ENCODE measurements at places on chromosomes 11 and 22.

DNA sequence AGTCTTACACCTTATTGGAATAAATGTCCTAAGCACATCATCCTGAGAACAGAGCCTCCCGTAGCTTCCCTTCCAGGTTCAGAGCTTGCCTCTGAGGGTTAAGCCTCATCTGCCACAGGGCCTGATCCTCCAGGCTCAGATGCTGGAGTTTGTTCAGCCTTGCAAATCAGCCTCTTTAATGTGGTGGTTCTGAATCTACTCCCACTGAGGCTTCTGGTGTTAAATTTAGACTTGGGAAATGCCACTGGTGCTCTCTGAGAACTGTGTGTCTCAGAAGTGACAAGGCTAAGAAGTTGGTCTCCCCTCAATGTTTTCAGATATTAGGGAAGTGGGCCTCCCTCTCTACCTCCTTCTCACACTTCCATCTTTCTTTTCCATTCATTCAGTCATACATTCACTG lies 68.7 kb downstream of the CCDC81 start:
- no peak for DNase-seq

DNA sequence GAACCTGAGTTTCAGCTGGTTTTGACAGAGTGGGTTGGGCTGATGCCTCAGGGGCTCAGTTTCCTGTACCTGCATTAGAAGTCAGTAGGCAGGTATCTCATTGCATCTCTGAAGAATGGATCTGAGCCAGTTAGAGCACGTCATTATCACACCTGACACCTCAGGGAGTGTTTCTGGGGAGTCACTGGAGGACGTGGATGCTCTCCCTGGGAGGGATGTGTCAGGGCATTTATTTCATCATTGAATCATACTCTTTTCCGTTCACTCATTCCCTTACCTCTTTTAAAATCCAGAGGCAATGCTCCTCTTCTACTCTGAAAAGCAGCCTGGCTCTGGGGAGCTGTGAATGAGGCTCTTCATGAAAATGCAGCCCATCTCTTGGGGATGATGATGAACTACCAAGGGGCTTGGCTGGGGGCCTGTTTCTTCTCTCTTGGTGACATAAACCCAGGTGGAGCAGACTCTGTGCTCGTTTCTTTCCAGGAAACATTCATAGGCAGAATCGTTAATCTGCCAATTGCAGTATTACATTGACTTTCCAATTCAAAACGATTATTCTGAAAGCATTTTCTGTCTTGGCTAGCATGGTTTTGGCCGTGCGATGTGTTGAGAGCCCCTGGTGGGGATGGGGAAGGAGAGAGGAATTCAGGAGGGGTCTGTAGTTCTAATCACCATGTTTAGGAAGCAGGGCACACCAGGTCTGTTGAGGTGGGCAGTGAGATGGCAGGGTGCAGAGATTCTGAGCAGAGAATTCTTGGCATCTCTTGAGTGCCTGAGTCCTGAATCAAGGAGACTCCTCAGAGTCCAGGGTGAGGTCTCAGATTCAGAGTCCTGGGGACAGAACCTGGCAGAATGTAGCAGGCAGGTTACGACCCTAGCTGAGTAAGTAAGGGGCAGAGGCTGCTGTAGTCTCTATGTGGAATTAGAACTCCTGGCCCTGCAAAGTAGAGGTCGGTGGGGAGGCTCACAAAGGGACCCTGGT lies 12.6 kb downstream of the PARVA start:
- DNase-seq, result no peak

GRCh38 chr11:16326679-16327297 lies 29.6 kb downstream of the SOX6 start:
- no peak for DNase-seq

GRCh38 chr11:34105079-34105956 lies at the start of gene NAT10:
NAT10 (plus strand) TSS chr11:34105629; CDS start chr11:34108226, 2,597 bp downstream.
- DNase-seq, result peak; percentile 98

DNA sequence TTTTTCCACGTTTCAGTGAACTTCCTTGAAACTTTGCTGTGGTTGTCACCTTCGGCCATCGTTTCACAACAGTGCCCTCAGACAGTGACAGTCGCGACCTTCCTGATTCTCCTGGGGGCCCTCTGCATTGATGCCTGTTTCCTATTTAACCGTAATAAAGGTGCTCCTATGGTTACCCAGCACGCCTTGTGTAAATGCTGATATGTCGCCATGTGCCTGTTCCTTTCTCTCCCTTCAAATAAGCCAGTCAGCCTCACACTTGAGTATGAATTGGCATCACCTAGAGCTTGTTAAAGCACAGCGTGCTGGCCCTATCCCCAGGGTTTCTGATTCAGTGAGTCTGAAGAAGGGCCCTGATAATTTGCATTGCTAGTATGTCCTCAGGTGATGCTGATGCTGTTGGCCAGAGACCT lies 104.8 kb downstream of the MICAL2 start:
- DNase-seq, result peak; percentile 91

DNA sequence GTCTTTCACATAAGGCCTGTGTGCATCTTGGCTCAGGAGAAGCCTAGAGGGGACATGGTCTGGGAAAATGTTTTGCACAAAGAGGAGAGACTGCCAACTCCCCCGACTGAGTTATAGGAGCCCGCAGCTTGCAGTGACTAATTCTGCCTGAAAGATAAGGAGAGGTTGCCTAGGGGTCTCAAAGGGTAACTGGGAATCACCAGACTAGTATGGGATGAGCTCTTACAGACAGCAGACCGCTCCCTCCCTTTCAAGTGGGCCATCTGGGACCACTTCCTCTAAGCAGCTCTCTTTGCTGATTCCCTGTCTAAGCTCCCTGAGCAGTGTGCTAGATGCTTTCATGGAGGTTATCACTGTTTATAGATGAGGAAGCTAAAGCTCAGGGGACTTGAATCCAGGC lies 105.1 kb downstream of the TENM4 start:
- no peak for DNase-seq

- no peak for DNase-seq
Observed at GRCh38 chr11:92675303-92675702, 294.1 kb upstream of the MTNR1B start.

GRCh38 chr11:80783561-80783960 lies 1342.7 kb upstream of the TENM4 start:
- DNase-seq, result no peak

- no peak for DNase-seq
Observed at GRCh38 chr11:77122576-77123212, 5.4 kb upstream of the MYO7A start.

- DNase-seq, result no peak
Observed at GRCh38 chr11:68892576-68892975, 11.1 kb downstream of the MRPL21 start.

GRCh38 chr11:58905721-58906547 lies 33.4 kb upstream of the GLYATL1 start:
- peak; percentile 94 for DNase-seq

- DNase-seq, result peak; percentile 72
Observed at GRCh38 chr11:44989831-44990566, 39.3 kb upstream of the TP53I11 start.

DNA sequence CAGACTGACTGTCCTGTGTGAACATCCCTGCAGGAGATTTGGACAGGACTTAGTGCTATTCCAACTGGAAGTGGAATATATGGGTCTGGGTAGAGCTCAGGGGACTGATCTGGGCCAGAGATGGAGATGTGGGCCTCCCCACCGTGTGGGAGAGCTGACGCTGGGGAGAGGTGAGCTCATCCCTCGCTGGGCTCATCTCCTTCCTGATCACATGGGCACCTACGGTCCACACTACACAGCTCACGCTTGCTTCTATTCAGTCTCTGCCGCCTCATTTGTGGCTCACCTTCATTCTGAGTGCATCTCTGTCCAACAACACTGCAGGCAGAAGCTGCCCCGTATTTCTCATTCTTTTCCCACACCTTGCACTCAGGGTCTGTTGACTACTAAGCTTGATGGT lies 16.6 kb upstream of the RAB1B start:
- no peak for DNase-seq

GRCh38 chr11:6646071-6646470 lies 9.5 kb downstream of the DCHS1 start:
- DNase-seq, result no peak

DNA sequence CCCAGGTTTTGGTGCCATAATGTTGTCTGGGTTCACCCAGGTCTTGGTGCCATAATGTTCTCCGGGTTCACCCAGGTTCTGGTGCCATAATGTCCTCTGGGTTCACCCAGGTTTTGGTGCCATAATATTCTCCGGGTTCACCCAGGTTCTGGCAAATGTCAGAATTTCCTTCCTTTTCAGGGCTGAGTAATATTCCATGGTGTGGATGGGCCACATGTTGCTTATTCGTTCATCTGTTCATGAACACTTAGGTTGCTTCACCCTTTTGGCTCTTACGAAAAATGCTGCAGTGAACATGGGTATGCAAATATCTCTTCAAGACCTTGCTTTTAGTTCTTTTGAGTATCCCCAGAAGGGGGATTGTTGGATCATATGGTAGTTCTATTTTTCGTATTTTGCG lies 15.1 kb upstream of the GRAMD4 start:
- DNase-seq, result no peak

DNA sequence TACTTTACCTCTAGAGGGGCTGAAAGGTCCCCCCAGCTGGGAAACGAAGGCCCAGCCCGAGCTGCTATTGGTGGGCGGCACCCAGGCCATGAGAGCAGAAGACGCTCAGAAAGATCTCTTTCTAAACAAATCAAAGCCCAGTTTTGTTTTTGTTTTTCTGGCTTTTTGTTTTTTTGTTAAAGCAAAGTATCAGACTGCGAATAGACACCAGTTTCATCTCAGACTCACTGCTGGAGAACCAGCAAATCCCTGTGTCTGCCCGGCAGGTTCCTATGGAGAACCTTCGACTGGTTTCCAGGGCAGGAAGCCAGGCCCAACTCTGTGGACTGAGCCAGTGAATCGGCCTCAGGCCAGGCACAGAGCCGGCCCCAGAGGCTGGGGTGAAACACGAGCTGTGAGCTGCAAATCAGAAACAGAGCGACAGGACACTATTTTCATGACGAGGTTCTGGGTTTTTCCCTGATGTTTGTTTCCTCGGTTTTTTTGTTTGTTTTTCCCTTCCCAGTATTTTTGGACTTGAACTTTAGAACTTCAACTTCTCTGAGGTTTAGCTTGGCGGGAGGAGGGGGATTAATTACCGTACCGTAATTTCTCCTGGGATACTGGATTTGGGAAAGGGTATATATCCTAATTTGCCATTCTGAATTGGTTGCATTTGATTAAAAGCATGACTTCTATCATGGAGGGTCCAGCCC lies 16.0 kb upstream of the B4GALNT4 start:
- no peak for DNase-seq

DNA sequence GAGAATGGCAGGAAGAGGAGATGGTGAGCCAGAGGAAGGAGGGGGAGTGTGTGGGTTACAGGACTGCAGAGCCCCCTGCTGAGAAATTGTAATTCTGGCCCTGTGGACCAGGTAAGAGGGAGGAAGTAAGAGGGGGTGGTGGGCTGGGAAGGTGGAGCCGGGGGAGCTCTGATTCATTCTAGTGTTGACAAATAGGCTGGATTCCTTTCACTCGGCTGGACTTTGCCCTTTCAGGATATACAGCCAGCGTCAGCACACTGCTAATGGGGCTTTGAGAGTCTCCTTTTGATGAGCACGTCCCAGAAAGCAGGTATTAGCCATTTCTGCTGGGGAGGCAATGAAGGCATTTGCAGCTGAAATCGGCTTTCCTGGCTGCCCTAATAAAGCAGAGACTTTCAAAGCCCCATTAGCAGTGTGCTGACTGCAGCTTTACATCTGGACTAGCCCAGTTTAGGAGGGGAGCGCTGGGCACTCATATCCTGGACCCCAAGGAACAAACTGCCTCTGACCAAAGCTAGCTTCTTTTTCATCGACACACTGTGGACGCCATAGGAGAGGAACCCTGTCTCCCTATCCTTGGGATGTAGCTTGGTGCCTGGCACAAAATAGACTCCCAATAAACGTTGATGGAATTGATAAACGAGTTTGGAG lies 44.8 kb upstream of the CADM1 start:
- DNase-seq, result peak; percentile 63

GRCh38 chr11:71490731-71491390 lies 36.2 kb upstream of the KRTAP5-7 start:
- DNase-seq, result no peak

- DNase-seq, result no peak
Observed at GRCh38 chr22:27686534-27686933, 115.0 kb downstream of the MN1 start.

DNA sequence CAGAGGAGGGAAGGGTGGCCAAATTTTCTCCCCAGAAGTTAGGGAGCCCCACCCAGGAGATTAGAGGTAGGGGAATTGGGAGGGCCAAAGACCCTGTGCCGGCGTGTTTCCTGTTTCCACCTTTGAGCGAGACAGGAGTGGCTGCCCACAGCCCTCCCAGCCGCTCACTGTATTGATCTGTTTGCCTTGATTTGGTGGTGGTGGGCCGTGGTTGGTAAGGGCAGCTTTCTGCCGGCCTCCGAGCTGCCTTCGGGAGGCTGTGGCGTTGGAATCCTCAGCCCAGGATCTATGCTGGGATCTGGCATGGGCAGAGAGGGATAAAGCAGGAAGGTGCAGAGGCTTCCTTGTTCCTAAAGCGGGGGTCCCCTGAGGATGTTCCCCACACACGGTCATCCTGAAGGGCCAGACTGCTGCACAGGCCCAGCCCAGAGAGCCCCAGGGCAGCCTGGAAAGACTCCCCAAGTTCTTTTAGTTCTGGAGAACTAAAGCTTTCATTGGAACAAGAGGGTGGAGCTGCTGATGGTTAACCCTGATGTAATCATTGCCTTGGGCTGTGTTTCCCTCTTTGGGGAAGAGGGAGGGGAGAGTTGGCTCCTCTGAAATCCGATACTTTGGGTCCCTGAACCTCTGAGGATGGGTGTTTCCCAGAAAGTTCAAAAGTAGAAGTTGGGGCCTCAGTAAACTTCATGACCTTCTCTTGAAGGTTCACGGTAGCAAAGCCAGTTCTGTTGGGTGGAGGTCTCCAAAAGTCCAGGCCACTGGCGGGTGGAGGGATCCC lies 7.2 kb downstream of the FAM83F start:
- no peak for DNase-seq

GRCh38 chr11:72959998-72960731 lies 146.0 kb downstream of the ATG16L2 start:
- DNase-seq, result no peak

GRCh38 chr11:76678321-76678720 lies 7.8 kb upstream of the LRRC32 start:
- DNase-seq, result no peak

DNA sequence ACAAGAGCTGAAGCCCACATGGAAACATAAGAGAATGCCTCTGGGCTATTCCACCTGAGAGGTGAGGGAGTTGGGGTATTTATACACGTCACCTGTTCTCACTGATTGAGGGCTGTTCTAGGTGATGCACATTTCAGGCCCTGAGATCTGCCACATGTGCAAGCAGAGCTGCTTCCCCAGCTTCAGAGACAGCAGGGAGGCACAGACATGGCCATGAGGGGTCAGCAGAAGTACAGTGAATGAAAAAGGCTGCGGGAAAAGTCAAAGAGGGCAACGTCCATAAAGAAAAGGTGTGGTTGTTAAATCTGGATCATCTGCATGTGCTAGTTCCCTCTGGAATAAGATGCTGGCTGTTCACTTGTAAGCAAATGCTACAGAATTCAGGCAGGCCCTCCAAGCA lies 75.4 kb downstream of the GAB4 start:
- peak; percentile 20 for DNase-seq

Data from DMS153 (cell line).